Forelimb muscle (tissue), 1 donor: ENCODE measurements at places on chromosomes 1 and 21. TPM values are rescaled to one million over a fixed set of nuclear protein-coding genes. Genes with fewer than 3 reads are reported as not detected.

DNA sequence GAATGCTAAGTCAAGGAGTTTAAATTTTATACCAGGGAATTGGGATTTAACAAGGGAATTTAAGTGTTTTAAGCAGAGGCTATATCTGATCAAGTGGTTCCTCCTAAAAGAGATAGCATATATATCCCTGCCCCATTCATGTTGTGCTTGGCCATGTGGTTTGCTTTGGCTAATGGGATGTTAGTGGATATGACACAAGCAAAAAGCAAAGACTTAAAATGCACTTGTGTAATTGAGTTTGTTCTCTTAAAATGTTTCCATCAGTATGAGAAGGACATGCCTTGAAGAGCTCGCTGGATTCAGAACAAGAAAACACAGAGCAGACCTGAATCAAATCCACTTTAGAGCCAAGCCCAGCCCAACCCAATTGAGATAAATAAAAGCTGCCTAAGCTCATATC, 22.4 kb downstream of the C1orf87 start:
- no peak for DNase-seq

DNA sequence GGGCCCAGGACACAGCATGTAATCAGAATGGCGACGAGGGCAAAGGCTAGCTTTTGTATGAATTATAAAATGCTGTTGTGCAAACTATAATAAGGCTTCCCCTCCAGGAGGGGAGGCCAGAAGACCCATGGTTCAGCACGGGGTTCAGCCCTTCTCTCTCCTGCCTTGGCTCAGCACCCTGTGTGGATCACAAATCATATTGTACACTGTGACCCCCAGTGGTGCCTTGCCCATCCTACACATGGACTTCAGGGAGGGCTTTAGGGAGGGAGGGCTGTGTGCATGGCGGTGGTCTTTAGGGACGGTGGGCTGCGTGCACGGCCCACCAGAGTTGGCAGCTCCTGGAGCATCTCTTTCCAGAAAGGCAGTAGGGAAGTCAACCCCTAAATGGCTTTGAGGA, 120.8 kb upstream of the TNR start:
- DNase-seq = no peak

DNA sequence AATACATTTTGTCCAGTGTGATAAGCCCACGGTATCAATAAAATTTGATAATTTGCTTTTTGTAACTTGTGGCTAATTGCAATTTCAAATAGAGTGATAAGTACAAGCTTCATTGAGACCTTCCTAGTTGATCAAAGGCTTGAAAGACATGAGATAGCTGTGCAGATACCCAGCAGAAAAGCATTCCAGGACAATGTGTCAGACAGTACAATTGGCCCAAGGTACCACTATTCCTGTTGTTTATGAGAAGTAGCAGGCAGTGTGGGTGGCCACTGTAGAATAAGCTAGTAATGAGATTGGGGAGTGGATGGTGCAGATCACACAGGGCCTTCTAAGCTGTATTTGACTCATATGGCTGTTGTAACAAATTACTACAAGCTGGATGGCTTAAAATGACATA, 182.2 kb downstream of the AMY1C start:
- DNase-seq = no peak

- DNase-seq = no peak
Measured at GRCh38 chr1:166947398-166948043, 27.8 kb downstream of the ILDR2 start.

GRCh38 chr1:209789245-209789644, 4.9 kb upstream of the C1orf74 start:
- no peak for DNase-seq

GRCh38 chr1:5885471-5886139, 106.6 kb downstream of the NPHP4 start:
- no peak for DNase-seq

DNA sequence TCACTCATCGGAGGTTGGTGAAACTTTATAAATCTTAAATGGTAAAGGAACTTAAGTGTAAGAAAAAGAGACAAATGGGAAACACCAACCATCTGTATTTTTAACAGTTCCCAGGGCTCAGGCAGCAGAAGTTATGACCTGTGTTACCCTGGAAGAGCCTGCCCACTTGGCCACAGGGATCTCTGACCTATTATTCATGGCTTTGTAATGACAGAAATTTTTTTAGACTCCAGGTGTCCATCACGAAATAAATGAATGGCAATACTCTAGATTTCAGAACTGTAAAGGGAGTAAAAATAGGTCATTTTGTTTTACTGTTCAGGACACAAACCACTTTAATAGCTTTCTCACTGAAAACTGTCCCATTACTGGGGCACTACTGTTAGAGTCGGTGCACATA, 389.8 kb downstream of the VAV3 start:
- DNase-seq = no peak

GRCh38 chr1:184061396-184062003, 10.0 kb downstream of the TSEN15 start:
- no peak for DNase-seq

DNA sequence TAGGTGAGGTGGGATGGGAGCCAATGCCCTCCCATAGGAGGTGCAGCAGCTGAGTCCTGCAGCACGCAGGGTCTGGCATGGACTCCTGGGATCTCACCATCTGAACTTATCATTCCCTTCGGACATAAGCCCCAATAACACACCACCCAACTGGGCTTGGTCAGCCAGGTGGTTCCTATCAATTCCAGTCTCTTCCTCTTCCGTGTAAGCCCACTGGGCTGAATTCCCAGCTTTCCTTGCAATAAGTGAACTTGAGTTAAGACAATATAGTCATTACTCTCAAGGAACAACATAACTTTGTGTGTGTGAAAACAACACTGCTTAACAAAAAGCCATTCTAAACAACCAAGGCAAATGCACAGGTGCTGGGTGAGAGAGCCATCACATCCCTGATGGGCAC, 86.6 kb upstream of the EDN2 start:
- no peak for DNase-seq

- DNase-seq = no peak
Measured at GRCh38 chr1:167674156-167674555, 44.1 kb downstream of the RCSD1 start.

DNA sequence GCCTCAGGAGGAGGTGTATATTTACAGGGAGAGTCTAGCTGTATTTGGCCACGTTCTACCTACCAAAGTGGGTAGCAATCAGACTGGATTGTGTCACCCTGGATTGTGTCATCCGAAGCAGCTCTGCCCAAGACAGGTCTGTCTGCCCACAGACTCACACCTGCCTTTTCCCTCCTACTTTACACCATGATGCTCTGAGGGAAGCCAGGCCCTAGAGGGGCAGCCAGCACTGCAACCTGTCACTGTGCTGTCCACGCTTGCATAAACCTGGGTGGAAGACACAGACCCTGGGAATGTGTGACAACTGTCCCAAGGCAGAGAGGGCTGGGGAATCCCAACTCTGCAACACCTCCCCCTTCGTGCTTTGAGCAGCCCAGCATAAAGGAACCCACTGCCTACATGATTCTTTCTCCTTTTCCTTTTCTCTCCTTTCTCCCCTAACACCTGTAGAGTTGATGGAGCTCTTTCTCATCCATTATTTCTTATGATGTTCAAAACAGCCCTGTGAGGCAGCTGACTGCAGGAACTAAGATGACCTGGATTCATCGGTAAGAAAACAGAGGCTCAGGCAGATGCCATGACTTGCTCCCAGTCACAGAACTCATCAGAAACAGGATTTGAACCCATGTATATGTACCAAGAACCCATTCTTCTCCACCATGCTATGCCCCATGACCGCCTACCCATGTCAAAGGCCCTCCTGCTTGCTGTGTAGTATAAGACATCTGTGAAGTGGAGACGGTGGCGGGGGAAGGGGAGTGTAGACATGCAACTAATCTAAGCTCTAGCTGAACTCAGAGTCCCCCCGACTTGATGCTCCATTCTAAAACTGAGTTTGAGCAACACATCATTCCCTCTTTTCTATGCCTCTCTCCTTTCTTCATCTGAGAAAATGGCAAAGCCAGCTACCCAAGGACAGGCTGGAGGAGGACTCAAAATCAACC, 55.9 kb downstream of the ITPKB start:
- DNase-seq = no peak

DNA sequence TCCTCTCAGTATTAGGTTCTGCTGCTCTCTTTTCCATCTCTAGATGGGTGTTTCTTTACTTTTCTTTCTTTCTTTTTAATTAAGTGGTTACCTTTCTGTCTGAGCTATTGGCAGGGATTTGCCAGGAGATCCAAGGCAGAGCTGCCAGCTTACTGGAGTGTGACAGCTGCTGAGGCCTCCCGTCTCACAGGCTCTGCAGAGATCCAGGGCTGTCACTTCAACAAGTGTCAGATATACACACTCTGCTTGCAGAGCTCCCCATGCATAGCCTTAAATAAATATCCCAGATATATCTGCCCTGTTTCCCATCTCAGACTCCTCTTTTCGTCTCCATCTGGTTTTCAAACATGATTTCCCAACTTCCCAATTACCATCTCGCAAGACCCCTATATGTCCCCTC, 124.3 kb downstream of the NOS1AP start:
- no peak for DNase-seq

- DNase-seq = no peak
Measured at GRCh38 chr1:41827991-41828570, 90.6 kb downstream of the HIVEP3 start.

DNA sequence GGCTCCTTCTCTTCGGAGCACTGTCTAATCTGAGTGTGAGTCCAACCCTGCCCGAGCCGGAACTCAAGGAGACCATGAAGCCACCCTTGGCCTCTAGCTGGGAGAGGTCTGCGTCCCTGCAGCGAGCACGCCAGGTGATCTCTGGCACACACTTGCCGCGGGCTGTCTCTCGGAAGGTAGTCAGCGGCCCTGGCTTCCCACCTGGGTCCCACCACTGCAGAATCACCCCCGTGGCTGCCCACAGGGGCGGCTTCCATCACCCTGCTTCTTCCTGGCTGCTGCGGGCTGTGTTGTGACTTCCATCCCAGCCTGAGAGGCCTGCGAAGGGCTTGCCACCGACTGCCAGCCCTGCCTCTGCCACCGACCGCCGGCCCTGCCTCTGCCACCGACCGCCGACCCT, 17.0 kb downstream of the FAAP20 start:
- DNase-seq = no peak

DNA sequence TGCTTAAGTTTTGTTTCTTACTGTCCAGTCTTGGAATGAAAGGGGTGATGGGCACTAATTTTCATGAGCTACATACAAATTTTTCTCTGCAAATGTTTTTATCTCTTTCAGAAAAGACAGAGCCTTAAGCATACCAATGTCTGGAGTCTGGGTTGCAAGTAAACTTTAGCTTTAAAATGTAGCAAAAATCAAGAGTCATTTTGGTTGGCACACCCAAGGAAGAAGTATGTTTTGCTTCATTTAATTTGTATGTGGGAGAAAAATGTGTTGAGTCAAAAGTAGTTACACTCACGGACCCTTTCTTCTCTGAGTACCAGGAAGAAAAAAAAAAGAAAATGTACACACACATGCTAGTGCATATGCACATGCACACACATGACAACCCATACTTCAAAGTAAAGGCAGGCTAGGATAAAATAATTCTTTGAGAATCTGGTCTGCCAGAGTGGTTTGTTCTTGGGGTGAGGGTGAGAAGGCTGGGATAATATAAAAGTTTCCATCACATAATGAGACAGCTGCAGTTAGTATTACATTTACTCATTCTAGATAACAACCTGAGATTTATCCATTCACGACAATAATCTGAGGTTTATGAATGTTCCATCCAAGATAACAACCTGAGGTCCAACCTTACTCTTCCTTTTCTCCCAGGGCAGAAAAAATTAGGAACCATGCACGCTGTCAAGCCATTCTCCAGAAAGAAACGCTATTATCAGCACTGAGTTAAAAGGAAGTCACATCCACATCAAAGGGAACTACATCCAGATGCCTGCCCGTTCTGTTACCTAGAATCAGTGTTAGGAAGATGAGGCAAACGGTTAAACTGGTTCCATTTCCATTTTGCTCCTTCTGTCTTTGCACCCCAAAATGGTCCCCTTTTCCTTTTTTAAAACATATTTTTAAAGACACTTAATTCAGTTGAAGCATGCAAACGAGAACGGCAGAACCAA, 9.3 kb downstream of the DPYD start:
- DNase-seq = no peak

DNA sequence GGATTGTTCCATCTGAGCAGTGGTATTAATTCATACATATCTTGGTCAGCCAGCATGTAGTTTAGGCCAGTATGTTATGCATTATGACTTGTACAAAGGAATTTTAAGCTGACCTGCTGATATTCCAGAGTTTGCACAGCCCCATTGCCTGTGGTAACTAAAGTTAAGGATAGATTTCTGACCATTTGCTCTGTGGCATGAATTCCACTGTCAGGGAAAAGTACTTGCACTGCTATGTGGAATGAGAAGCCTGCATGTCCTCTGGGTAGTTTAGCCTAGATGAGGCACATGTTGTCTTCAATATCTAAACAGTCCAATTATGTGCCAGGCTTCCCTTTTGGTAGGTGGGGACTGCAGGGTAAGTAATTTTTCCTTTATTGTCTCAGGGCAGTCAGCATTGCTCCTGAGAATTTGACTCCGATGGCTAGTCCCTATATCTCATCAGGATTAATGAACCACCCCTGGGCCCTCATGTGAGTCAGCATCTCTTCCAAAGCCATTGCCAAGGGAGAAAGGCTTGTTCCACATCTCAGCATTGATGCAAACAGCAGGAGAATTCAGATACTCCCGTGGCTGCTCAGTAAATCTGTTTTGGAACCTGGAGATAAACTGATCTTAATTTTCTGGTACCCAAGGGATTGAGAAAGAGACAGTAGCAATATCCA, 30.2 kb downstream of the NEK7 start:
- DNase-seq = no peak

GRCh38 chr1:40439247-40439646, 11.0 kb upstream of the ZFP69B start:
- no peak for DNase-seq

GRCh38 chr1:111585447-111586086, 34.0 kb upstream of the RAP1A start:
- DNase-seq = no peak

DNA sequence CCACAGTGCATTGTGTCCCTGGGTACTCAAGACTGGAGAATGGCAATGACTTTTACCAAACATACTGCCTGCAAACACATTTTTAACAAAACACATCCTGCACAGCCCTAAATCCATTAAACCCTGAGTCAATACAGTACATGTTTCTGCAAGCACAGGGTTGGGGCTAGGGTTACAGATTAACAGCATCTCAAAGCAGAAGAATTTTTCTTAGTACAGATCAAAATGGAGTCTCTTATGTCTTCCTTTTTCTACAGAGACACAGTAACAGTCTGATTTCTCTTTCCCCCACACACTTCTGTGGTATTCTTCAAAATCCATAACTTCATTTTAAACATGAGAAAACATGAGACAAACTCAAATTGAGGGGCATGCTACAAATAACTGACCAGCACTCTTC, 13.9 kb downstream of the BMP8A start:
- no peak for DNase-seq

Gene AHCTF1
- 27.6 TPM for polyA plus RNA-seq

Gene SLC5A9
- 2.0 TPM for polyA plus RNA-seq

Gene SERPINC1
- 0.16 TPM for polyA plus RNA-seq

Gene PDPN
- 39.3 TPM for polyA plus RNA-seq

Gene ABL2
- 7.7 TPM for polyA plus RNA-seq

Gene CYP4B1
- polyA plus RNA-seq = not detected

Gene FAM167B
- polyA plus RNA-seq = 4.0 TPM

Gene AGT
- 17.4 TPM for polyA plus RNA-seq
